Activated naive CD4-positive, alpha-beta T cell treated with anti-CD3 and anti-CD28 coated beads for 36 hours (primary cell): ENCODE measurements at places on chromosomes 5 and 9.

DNA sequence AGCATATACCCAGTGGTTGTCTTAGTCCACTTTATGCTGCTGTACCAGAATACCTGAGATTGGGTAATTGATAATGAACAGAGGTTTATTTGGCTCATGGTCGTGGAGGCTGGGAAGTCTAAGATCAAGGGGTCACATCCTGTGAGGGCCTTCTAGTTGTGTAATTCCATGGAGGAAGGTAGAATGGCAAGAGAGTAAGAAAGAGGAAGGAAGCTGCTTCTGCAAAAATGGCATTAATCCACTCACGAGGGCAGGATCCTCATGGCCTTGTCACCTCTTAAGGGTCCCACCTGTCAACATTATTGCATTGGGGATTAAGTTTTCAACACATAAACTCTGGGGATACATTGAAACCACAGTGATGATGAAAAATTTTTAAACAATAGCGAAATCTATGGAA is 17.0 kb downstream of the BTNL8 start:
- DNase-seq = no peak
- no peaks in the 10 kb centered on the region for H3K4me1 ChIP-seq
- no peaks in the 10 kb centered on the region for H3K36me3 ChIP-seq

GRCh38 chr9:95434116-95435073 is 82.4 kb downstream of the PTCH1 start:
- peaks cover 6% of the 10 kb centered on the region for H3K4me1 ChIP-seq
- H3K27me3 ChIP-seq = no peaks in the 10 kb centered on the region
- no peak for DNase-seq
- H3K4me3 ChIP-seq = no peak overlapping the region

- no peak overlapping the region for H3K27ac ChIP-seq
- H3K4me1 ChIP-seq = no peaks in the 10 kb centered on the region
- peaks cover 3% of the 10 kb centered on the region for H3K36me3 ChIP-seq
Measured at GRCh38 chr9:72843520-72844439, 109.1 kb downstream of the ALDH1A1 start.

- H3K27me3 ChIP-seq = no peaks in the 10 kb centered on the region
- H3K36me3 ChIP-seq = no peaks in the 10 kb centered on the region
- no peak overlapping the region for H3K27ac ChIP-seq
- H3K4me1 ChIP-seq = no peaks in the 10 kb centered on the region
Measured at GRCh38 chr5:43427306-43427705, 15.1 kb upstream of the CCL28 start.

DNA sequence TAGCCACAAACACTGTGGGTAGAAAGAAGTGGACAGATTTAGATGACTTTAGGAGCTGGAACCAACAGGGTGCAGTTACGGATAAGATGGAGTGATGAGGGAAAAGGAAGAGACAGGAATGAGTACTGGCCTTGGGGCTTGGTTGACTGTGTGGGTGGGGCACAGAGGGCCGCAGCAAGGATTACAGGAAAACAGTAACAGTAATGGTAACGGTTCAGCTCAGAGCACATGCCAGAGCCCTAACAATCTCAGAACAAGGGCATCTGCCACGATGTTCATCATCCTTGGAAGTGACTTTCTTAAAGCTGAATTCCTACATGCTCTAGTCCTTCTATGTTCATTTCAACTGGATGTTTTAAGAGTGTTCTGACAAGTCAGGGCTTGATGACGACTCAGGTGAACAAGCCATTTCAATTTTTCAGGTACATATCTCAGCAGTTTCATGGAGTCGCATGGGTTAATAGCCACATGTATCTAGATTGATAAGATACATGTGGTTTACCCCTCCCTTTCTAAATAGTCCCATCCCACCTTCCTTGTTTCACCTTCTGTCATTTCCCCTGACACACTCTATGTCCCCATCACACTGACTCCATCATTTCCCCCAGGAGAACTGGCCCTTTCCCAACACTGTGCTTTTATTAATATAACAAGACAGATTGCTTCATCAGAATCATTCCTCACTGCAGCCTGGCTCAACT is 65.0 kb downstream of the CEMIP2 start:
- H3K4me1 ChIP-seq = peaks cover 2% of the 10 kb centered on the region
- DNase-seq = no peak
- no peaks in the 10 kb centered on the region for H3K27me3 ChIP-seq
- H3K36me3 ChIP-seq = peaks cover 37% of the 10 kb centered on the region
- H3K27ac ChIP-seq = no peak overlapping the region

GRCh38 chr5:112117551-112117950 is 301.5 kb downstream of the EPB41L4A start:
- no peak overlapping the region for H3K27ac ChIP-seq
- peaks cover 23% of the 10 kb centered on the region for H3K27me3 ChIP-seq
- DNase-seq = no peak
- no peaks in the 10 kb centered on the region for H3K4me1 ChIP-seq
- H3K36me3 ChIP-seq = no peaks in the 10 kb centered on the region
- H3K4me3 ChIP-seq = no peak overlapping the region

DNA sequence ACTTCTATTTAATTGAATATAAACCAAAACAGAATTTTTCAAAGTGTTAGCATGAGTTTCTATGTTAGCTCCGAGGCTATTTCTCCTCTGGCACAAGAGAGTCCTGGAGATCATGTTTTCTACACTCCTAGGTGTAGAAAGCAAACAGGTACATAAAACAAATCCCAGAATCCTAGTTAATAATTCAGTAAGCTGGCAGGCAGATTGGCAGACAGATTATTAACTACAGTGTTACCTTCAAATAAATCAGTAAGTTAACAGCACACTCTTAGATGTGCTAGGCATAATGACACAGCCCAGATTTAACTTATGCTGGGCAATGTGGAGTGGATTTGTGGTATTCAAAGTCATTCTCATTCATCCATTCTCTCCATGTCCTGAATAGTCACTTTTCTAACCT is 282.8 kb upstream of the RPS23 start:
- peaks cover 18% of the 10 kb centered on the region for H3K27me3 ChIP-seq
- no peak overlapping the region for H3K4me3 ChIP-seq
- H3K27ac ChIP-seq = no peak overlapping the region
- no peaks in the 10 kb centered on the region for H3K4me1 ChIP-seq
- no peak for DNase-seq

GRCh38 chr5:168796000-168796399 is 216.8 kb upstream of the PANK3 start:
- peaks cover 9% of the 10 kb centered on the region for H3K27me3 ChIP-seq
- H3K4me1 ChIP-seq = peaks cover 25% of the 10 kb centered on the region
- no peaks in the 10 kb centered on the region for H3K36me3 ChIP-seq
- no peak for DNase-seq
- H3K27ac ChIP-seq = no peak overlapping the region

GRCh38 chr5:180142824-180143610 is 66.0 kb downstream of the RASGEF1C start:
- DNase-seq = no peak
- no peaks in the 10 kb centered on the region for H3K36me3 ChIP-seq
- H3K27me3 ChIP-seq = peaks cover 17% of the 10 kb centered on the region
- no peak overlapping the region for H3K4me3 ChIP-seq

DNA sequence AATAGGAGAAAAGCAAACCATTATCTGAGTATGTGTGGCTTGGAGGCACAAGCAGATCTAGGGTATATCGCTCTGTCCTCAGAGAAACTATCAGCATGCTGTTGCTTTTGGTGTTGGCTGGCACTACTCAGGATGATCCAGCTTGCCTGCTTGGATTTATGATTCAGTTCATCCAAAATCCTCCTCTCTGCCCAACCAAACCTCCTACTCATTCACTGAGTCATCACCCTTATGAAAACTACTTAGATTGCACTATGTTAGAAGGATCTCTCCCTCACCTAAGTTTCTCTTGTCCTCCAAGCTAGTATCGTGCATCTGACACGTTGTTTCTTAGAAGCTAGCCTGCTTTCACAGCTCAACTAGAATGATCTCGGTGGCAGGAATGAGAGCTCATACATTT is 14.2 kb upstream of the ZBED3 start:
- H3K27me3 ChIP-seq = no peaks in the 10 kb centered on the region
- no peak overlapping the region for H3K4me3 ChIP-seq
- H3K27ac ChIP-seq = no peak overlapping the region
- DNase-seq = no peak

DNA sequence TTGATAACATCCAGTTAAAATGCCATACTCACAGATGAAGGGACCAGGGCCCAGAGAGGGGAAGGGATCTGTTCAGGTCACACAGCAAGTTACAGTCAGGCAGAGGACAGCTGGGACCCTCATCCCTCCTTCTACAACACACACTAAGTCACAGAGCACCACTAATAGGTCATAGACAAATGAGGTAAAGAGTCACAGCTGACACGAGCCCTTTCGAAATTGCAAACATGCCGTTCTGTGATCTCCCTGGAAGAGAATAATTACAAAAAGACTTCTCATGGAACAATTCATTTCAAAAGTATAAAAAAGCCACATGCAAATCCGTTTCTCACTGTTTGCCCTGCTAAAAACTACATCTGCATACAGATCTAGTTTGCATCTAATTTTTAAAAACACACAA is 15.5 kb downstream of the IGFBPL1 start:
- H3K27ac ChIP-seq = no peak overlapping the region
- no peaks in the 10 kb centered on the region for H3K36me3 ChIP-seq
- no peak overlapping the region for H3K4me3 ChIP-seq
- peaks cover 3% of the 10 kb centered on the region for H3K27me3 ChIP-seq

GRCh38 chr5:94174748-94175411 is 433.5 kb upstream of the POU5F2 start:
- H3K27me3 ChIP-seq = peaks cover 2% of the 10 kb centered on the region
- no peak for DNase-seq
- no peaks in the 10 kb centered on the region for H3K4me1 ChIP-seq
